Bronchial epithelial cell (primary cell): ENCODE measurements at places on chromosomes 4 and X.
A peak's percentile ranks its signal among the peaks of the same experiment; 100 is the strongest.

DNA sequence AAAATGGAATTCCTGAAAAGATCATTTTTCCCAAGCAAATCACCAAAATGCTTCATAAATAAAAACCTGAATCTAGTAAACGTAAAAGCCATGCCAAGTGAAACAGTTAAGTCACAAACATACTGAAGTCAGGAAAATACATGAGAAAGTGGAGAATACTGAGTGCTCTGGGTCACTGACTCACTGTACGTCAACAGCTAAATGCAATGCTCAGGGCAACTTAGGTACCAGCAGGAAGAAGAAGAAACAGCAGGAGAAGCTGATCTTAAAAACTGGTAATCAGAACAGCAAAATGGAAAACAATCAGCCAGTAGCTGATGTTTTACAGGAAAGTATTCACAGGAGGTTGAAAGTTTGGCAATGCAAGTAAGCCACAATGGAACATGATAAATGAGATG lies 252.6 kb upstream of the ETNPPL start:
- DNase-seq = no peak

DNA sequence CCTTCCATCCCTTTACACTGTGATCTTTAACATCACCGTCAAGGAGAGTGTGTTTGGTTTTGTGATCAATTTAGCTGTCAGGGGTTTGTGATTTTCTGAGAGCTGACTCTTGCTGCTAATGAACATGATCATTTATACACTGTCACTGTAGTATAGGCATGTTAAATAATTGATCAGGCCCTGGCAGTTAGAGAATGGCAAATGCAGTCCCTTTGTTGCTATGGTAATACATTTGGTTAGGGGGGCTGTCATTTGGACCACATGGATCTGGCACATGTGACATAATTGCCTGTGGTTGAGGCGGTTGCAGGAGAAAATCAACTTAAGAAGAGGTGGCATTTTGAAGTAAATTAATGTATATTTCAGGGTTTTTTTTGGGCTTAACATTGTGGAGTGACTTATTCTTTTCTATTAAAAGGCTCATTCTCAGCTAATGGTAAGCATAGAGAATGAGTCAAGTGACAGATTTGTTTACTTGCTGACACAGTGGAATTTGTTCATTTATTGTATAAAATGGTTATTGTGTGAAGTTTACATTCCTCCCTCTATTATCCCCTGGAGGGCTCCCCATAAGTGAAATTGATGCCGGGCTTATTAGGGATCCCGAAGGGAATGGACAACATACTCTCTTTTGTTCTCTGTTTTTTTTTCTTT lies 114.0 kb downstream of the FHIP1A start:
- peak; percentile 27 for DNase-seq

GRCh38 chr4:165512424-165512823 lies 133.6 kb downstream of the CPE start:
- no peak for DNase-seq

GRCh38 chrX:126900937-126901336 lies 81.4 kb downstream of the PRR32 start:
- DNase-seq = no peak
